ENCODE measurements at places on chromosomes 5 and 9. TPM values are rescaled to one million over a fixed set of nuclear protein-coding genes. Genes with fewer than 3 reads are reported as not detected.

Gene ACTBL2
- total RNA-seq: not detected

DNA sequence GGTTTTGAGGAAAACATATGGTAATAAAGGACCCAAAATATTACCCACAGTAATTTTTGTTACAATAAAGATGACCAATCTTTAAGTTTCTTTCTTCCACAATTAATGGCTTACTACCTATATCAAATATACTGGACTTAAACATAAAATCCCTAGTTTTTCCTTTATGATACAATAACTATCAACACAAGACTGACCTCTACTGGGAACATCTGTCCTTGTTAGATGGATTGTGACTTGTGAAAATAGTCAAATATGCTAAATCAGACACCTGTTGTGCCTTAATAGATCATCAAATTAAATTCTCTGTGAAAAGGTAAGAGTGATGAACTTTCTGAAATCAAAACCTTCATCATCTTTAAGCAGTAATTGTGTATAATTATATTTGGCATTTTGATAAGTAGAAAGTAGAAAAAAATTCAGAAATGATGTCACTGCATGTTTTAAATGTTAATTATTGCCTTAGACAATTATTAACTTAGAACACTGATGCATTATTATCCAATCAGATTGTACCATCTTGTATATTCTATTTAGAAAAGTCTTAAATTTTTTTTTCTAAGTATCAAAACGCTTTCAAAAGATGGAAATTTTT lies 113.6 kb downstream of the DEPDC1B start:
- no peak for DNase-seq
- no peak overlapping the region for H3K27ac ChIP-seq
- H3K27me3 ChIP-seq: no peaks in the 10 kb centered on the region
- peaks cover 5% of the 10 kb centered on the region for H3K4me1 ChIP-seq
- H3K36me3 ChIP-seq: no peaks in the 10 kb centered on the region

Gene SLC36A3
- total RNA-seq: not detected

DNA sequence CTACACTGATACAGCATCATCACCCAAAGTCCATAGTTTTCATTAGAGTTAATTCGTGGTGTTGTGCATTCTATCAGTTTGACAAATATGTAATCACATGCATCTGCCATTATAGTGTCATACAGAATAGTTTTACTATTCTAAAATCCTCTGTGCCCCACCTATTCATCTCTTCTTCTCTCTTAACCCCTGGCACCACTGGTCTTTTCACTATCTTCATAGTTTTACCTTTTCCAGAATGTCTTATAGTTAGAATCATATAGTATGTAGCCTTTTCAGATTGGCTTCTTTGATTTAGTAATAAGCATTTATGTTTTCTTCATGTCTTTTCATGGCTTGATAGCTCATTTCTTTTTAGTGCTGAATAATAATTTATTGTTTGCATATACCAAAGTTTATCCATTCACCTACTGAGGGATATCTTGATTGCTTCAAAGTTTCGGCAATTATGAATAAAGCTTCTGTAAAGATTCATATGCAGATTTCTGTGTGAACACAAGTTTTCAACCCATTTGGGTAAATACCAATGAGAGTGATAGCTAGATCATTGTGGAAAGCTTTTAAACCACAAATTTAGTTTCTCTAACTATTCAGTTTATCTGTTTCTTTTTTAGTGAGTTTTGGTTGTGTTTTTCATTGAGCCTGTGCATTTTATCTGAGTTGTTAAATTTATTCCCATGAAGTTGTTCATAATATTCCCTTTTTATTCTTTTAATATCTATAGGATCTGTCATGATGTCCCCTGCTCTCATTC lies 84.9 kb downstream of the RALGPS1 start:
- no peaks in the 10 kb centered on the region for H3K27me3 ChIP-seq
- H3K4me1 ChIP-seq: no peaks in the 10 kb centered on the region
- H3K4me3 ChIP-seq: no peak overlapping the region

Gene RELL2
- 8.0 TPM for total RNA-seq

DNA sequence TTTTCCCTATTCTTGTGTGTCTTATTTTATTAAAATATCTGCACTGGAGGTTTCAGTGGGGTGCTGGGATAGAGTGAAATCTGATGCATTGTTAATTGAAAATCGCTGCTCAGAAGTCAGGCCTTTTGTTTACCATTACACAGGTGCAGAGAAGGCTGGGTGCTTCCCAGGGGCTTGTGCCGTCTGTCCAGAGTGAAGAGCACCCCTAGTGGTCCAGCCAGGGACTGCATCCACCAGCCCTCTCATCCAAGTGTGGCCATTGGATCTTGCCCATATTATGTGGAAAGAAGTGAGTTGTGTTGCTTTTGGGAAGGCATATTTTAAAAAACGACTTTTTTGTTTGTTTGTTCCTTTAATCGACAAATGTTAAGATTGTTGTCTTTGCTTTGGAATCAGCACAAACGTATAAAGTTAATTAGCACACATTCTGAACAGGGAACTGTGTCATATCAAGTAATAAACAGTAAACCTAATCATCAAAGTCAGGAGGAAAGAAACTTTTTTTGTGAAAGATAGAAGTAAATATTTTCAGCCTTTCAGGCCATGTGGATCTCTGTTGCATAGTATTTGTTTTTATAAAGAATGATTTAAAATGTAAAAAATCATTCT lies 315.6 kb downstream of the MTRR start:
- no peaks in the 10 kb centered on the region for H3K4me1 ChIP-seq
- no peak overlapping the region for H3K4me3 ChIP-seq
- H3K27me3 ChIP-seq: no peaks in the 10 kb centered on the region
- DNase-seq: peak; percentile 62

Gene VCAN
- total RNA-seq: 10.5 TPM

DNA sequence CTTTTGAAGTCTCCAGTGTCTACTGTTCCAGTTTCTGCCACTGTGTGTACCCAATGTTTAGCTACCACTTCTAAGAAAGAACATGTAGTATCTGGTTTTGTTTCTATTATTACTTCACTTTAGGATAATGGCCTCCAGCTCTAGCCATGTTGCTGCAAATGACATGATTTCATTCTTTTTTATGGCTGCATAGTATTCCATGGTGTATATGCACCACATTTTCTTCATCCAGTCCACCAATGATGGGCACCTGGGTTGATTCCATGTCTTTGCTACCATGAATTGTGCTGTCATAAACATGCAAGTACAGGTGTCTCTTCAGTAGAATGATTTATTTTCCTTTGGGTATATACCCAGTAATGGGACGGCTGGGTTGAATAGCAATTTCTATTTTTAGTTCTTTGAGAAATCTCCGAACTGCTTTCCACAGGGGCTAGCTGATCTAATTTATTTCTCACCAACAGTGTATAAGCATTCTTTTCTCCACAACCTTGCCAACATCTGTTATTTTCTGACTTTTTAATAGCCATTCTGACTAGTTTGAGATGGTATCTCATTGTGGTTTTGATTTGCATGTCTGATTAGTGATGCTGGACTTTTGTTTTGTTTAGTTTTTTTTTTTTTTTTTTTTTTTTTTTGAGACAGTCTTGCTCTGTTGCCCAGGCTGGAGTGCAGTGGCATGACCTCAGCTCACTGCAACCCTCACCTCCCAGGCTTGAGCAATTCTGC lies 68.9 kb downstream of the WDR41 start:
- no peaks in the 10 kb centered on the region for H3K4me1 ChIP-seq
- no peak overlapping the region for H3K27ac ChIP-seq
- H3K36me3 ChIP-seq: no peaks in the 10 kb centered on the region
- H3K27me3 ChIP-seq: no peaks in the 10 kb centered on the region
- H3K4me3 ChIP-seq: no peak overlapping the region

Gene CCNO
- total RNA-seq: 3.1 TPM

DNA sequence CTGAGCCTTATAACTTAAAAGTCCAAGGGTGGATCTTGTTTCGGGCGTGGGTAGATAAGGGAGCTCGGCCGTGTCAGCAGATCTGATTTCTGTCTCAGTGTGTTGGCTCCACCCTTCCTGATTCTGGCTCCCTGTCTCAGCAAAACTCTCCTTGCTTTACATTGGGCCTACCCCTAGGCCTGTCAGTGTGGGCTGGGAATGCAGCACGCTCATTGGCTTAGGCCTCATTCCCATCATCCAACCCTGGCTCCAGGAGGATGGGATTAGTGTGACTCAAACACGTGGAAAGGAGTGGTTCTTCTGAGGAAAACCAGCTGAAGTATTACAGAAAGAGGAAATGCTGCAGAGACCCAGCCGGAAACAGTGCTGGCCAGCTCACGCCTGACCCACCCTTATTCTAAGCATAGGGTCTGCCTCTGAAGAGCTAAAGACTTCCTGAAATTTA lies 59.9 kb downstream of the ZFAND5 start:
- peak overlapping the region; percentile 43 for H3K4me3 ChIP-seq
- H3K27me3 ChIP-seq: no peaks in the 10 kb centered on the region
- peaks cover 6% of the 10 kb centered on the region for H3K4me1 ChIP-seq
- peak overlapping the region; percentile 54 for H3K27ac ChIP-seq
- no peaks in the 10 kb centered on the region for H3K36me3 ChIP-seq

GRCh38 chr9:38619556-38620447 lies 594 bp downstream of the ANKRD18A start:
- peaks cover 24% of the 10 kb centered on the region for H3K4me1 ChIP-seq
- H3K36me3 ChIP-seq: no peaks in the 10 kb centered on the region
- H3K27ac ChIP-seq: peak overlapping the region; percentile 76
- H3K4me3 ChIP-seq: peak overlapping the region; percentile 66
- H3K27me3 ChIP-seq: no peaks in the 10 kb centered on the region
- no peak for DNase-seq

GRCh38 chr9:2359891-2360471 lies 261.6 kb upstream of the VLDLR start:
- no peaks in the 10 kb centered on the region for H3K27me3 ChIP-seq
- no peak for DNase-seq
- H3K27ac ChIP-seq: no peak overlapping the region
- H3K4me3 ChIP-seq: no peak overlapping the region
- H3K4me1 ChIP-seq: no peaks in the 10 kb centered on the region

- H3K4me1 ChIP-seq: no peaks in the 10 kb centered on the region
- no peak overlapping the region for H3K4me3 ChIP-seq
- no peaks in the 10 kb centered on the region for H3K36me3 ChIP-seq
- no peaks in the 10 kb centered on the region for H3K27me3 ChIP-seq
- no peak overlapping the region for H3K27ac ChIP-seq
Measured at GRCh38 chr9:16912197-16912596, 41.7 kb upstream of the BNC2 start.

Gene SLC22A4
- total RNA-seq: 56.6 TPM

- DNase-seq: no peak
- H3K27ac ChIP-seq: no peak overlapping the region
- no peaks in the 10 kb centered on the region for H3K4me1 ChIP-seq
- H3K27me3 ChIP-seq: no peaks in the 10 kb centered on the region
Measured at GRCh38 chr5:139138809-139139208, 59.4 kb downstream of the SIL1 start.

- DNase-seq: no peak
- H3K36me3 ChIP-seq: peaks cover 70% of the 10 kb centered on the region
- H3K27me3 ChIP-seq: no peaks in the 10 kb centered on the region
- no peak overlapping the region for H3K4me3 ChIP-seq
Measured at GRCh38 chr9:131622523-131622922, 77.2 kb downstream of the PRRT1B start.

DNA sequence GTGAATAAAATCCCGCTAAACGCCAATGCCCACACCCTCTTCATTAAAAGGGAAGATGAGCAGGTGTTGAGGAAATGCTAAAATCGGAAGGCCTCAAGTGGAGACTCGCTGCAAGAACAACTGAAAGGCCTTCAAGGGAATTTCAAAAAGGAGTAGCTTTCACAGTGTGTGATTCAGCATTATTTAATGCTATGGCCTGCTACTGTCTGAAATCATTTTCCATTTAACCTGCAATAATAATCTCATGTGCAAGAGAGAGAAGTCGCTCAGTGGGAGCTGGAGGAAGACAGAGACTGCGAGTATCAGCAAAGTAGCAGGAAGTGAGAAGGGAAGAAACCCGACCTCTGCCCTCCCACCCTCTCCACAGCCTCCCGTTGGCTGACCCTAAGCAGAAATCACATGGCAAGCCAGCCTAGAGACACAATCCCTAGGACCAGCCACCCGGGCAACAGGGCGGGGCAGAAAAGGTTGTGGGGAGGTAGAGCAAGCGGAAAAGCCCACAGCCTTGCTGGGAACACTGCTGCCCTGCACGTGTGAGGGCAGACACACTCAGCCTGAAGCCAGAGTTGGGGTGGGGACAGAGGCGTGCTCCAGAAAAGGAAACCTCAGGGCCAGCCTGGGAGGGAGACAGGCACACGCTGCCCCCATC lies 39.9 kb upstream of the CTSL start:
- H3K4me3 ChIP-seq: no peak overlapping the region
- no peaks in the 10 kb centered on the region for H3K4me1 ChIP-seq
- peaks cover 14% of the 10 kb centered on the region for H3K36me3 ChIP-seq
- no peak for DNase-seq
- H3K27me3 ChIP-seq: no peaks in the 10 kb centered on the region

Gene NMUR2
- total RNA-seq: not detected

Measured in Peyer's patch (tissue), 4 donors.